GM13976 (cell line): ENCODE measurements at places on chromosomes 12 and 14.

DNA sequence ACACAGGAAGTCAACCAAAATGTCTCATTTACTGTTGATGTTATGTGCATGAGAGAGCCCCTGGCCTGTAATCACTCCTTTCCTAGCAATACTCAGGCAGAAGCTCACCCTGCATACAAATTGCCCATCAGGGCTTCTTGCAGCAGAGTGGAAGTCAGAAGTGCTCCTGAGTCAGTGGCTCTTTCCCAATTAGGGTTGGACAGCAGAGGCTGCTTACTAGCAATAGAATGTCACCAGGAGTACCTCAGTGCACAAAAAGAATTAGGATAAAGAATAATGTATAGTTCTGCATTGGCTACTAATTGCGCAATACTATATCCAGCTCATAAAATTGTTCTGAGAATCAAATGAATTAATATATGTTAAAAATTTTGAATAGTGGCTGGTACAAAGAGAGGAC lies 161.1 kb downstream of the SLC35F4 start:
- DNase-seq = no peak

DNA sequence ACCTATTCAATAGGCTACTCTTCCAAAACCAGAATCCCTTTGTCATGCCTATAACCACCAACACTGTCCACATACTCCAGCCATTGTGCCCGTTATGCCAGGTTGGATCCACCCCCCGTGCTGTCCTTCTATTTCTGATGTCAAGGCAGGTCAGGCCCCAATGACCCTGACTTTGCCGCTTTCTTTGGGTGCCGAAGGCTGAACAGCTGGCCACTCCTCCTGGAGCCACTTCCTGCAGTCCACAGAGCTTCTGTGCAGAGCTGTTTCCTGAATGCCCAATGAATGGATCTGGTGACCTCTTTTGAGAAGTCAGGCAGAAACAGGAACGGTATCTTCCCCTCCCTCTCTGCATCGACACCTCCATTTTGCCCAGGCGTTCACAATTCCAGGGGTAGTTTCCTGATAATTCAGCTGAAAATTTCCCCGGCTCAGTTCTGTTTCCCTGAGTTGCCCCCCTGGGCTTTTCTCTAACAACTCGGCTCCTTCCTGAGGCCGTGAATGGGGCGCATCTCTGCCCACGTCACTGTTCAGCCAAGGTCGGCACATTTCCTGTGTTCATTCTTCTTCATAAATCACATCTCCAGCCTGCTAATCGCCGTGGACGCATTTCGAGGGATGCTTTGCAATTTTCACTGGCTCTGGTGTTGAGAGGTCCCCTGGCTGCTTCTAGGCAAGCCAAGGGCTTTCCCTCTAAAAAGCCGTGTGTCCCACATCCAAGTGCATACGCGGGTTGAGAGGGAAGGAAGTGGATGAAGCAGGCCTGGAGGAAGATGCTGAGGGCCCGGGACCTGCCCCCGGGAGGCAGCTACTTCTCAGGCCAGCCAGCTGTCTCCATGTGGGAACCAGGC lies 86.5 kb downstream of the PAPOLA start:
- DNase-seq = no peak

- peak; percentile 39 for DNase-seq
Measured at GRCh38 chr12:50188875-50189575, 21.9 kb upstream of the CERS5 start.

- no peak for DNase-seq
Measured at GRCh38 chr12:10590966-10591365, 22.4 kb downstream of the MAGOHB start.

DNA sequence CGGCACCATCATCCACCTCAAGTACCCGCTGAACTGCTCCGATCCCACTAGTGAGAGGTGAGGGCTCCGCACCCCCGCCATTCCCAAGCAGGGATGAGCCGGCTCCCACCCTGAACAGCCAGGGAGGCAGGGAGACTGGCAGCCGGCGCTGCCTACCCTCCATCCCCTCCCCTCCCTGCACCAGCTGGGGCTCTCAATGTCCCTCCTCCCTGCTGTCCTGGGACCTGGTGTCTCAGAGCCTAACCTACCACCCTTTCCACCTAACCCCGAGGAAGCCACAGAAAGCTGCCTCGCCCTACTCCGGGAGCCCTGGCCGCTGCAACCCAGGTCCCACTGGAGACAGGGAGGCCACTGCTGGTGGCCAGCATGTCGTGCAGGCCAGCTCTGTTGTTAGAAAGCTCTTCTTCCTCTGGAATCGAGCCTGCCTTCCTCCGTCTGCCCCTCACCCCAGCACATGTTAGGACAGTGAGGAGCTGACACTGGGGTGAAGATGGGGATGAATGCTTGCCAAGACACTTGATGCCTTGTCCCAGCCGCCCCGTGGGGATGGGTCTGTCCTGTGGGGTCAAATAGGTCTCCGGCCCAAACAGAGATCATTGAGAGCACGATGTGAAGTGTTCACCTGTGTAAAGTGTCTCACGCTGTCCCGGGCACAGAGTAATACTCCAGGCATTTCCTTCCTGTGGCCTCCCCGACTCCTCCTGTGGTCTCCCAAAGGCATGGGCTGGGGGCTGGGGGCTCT lies 1.1 kb downstream of the PTPN6 start:
- no peak for DNase-seq

GRCh38 chr12:27303139-27304111 lies 29.2 kb upstream of the BMAL2 start:
- no peak for DNase-seq

DNA sequence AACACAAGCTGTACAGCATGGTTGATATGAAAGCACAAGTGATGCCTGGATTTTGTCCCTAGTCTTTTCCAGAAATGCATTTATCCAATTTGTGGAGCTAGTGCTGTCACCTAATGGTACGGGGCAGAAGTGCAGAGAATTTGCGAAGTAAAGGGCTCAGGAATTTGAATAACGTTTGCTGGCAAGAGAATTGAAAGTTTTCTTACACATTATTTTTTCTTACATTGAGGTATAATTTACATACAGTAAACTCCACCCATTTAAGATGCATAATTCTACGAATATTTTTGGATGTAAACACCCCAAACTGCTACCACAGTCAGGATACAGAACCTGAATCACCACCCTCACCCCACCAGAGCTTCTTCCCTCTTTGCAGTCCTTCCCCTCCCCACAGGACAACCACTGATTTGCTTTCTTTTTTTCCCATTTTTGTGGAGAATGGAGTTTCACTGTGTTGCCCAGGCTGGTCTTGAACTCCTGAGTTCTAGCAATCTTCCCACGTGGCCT lies 3.5 kb downstream of the AICDA start:
- DNase-seq = peak; percentile 53

DNA sequence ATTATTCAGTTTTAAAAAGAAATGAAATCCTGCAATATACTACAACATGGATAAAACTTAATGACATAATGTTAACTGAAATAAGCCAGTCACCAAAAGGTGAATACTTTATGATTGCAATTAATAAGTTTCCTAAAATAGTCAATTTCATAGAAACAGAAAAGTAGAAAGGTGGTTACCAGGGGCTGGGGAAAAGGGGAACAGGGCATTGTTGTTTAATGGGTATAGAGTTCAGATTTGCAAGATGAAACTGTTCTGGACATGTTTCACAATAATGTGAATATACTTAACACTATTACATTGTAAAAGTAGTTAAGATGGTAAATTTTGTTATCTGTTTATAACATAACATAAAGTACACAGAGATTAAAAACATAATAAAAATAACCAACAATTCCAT lies 550.9 kb downstream of the CCER1 start:
- no peak for DNase-seq

DNA sequence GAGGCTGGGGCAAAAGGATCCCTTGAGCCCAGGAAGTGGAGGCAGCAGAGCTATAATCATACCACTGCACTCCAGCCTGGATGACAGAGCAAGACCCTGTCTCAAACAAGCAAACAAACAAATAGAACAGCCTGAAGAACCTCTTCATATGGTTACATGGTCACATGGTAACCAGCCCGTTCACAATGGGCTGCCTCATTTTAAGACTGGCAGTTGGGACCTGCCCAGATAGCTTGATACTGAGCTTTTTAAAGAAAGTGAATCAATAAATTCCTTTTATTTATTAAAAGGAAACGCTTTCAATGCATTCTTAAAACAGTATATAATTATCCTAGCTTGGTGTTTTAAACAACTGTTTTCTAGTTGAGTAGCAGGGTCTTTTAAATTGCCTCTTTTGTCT lies 10.5 kb downstream of the MLXIP start:
- no peak for DNase-seq

DNA sequence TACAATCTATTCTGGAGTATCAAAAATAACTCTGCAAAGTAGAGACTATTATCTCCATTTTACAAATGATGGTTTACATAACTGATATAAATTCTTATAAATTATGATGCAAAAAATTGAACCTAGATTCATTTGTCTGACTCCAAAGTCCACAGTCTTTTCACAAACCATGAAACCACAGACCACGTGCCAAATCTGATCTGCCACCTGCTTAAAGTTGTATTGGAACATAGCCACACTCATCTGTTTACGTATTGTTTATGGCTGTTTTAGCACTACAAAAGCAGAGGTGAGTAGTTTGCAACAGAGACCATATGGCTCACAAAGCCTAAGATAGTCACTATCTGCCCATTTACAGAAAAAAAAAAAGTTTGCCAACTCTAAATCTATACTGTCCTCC lies 105.3 kb downstream of the KCNH5 start:
- no peak for DNase-seq

GRCh38 chr12:41264281-41264680 lies 76.2 kb downstream of the PDZRN4 start:
- DNase-seq = peak; percentile 14

DNA sequence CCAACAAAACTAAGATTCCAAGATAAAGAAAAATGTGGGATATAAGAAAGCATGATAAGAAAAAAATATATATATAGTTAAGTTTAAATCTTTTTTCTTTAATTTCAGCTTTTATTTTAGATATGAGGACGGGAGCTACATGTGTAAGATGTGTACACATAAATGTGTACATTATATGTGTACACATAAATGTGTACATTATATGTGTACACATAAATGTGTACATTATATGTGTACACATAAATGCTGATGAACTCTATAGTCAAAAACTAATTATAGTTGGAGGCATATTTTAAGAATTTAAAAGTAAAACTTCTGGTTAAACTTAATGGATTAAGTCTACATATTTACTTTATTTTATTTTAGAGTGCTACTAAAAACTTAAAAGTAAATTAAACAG lies 123.6 kb downstream of the BTG1 start:
- DNase-seq = no peak

DNA sequence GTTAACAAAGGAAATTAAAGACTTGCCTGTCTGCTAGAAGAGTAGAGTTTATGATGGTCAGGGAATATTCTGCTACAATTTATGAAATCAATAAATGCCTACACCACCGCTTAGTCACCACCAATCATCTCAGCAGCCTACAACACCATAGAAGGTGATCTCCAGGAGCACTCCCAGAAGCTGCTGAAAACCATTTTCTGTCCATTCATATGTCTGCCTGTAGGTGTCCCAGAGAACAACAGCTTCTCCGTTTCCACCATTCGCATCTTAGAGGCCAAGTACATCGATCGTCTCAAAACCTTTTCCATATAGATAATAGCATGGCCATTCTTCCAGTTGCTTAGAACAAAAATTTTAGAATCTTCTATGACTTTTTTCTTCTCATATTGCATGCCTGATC lies 303.4 kb downstream of the KCNC2 start:
- DNase-seq = no peak

- DNase-seq = no peak
Measured at GRCh38 chr12:70443062-70443673, 77.1 kb downstream of the KCNMB4 start.

- DNase-seq = no peak
Measured at GRCh38 chr12:386651-387050, 2.5 kb downstream of the KDM5A start.

DNA sequence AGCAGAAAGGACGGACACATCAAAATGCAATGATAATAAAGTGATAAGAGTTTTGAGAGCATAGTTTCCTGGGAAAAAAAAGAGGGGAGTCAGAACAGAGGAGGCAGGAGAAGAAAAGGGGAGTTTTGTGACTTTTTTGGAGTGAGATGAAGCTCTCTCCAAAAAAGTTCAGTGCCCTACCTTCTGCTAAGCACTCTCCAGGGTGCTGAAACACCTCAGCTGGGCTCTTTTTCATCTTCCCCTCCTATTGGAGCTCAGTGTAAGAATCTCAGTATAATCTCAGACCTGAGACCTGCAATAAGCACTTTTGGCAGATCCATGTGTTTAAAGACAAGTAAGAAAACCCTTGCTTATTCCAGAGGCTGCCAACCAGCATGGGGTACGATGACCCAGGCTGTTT lies 58.9 kb upstream of the SRRM4 start:
- DNase-seq = no peak

DNA sequence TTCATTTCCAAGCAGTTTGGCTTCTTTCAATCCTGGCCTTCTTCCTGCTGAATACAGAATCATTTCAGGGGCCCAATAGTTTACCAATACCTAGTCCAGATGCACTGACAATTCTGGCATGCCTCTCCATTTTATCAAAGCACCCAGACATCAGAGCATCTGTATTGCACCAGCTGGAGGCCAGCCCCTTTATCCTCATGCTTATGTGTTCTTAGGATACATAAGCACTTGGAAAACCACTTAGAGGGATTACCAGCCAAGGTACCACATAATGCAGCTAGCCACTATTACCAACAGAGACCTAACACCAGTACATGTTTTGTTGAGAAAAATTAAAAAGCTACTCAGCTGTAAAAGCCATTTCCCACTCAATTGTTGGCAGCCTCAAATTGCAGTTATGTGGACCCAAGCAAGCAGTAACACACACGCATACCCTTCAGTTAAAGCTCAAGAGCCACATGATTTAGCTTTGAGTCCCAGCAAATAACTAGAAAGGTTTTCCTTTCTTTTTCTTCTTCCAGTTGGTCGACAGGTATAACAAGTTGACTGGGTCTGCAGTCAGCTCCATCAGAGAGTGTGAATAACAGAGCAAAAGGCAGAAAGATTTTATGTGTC lies 263.8 kb downstream of the DIO2 start:
- DNase-seq = no peak

DNA sequence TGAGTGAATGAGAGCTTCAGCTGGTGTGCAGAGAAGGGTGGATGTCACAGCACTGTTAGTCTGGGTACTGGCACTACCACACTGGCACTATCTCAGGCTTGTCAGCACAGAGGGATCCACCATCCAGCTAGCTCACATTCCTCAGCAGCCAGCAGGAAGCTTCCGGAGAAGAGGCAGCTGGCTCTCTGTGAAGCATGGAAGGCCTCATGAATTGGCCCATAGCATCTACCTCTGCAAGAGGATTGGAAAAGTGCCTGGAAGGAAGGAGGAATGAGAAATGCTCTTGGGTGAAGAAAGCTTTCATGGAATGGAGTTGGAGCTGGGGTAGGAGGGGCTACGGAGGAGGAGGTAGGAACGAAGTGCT lies 9.9 kb downstream of the KRT83 start:
- no peak for DNase-seq

- DNase-seq = no peak
Measured at GRCh38 chr14:36339816-36340215, 19.4 kb upstream of the MBIP start.

DNA sequence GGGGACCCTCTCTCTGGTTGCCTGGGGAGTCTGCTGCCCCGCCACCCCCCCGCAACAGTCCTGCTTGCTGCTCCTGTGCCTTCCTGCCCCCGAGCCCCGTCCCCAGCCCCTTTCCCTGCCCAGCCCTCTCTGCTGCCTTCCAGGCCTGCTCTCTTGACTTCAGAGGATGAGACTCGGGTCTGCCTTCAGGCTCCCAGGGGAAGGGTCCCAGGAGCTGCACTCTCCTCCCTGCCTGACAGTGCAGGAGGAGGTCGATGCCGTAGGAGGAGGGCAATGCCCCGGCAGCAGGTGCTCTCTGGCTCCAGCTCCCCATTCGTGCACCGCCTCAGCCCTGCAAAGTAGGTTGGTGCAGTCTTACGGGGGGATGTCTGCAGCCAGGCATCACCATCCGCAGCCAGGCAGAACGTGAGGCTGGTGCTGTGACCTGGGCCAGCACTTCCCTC lies 185.1 kb upstream of the C14orf180 start:
- peak; percentile 29 for DNase-seq
